ENCODE measurements at places on chromosomes 13 and 19. TPM values are rescaled to one million over a fixed set of nuclear protein-coding genes. Genes with fewer than 3 reads are reported as not detected.

CABP5 gene
- not detected for total RNA-seq

MAG gene
- total RNA-seq = not detected

ATP8B3 gene
- 2.5 TPM for total RNA-seq

PDS5B gene
- 13.4 TPM for total RNA-seq

SHISA7 gene
- not detected for total RNA-seq

JOSD2 gene
- total RNA-seq = 65.7 TPM

EXOC3L2 gene
- total RNA-seq = 1.3 TPM

SERP2 gene
- total RNA-seq = not detected

TEX29 gene
- total RNA-seq = 0.17 TPM

URAD gene
- not detected for total RNA-seq

CAPS gene
- 0.75 TPM for total RNA-seq

TLE6 gene
- total RNA-seq = 5.0 TPM

FCAR gene
- not detected for total RNA-seq

CAPN12 gene
- 5.2 TPM for total RNA-seq

ZNF98 gene
- total RNA-seq = not detected

MED16 gene
- 19.3 TPM for total RNA-seq

FXYD3 gene
- total RNA-seq = 0.13 TPM

EID2 gene
- total RNA-seq = 40.8 TPM

GJB2 gene
- 1.1 TPM for total RNA-seq

DCT gene
- total RNA-seq = not detected

Measured in A549 treated with DMSO at 1 μM for 4 hours (cell line).